ENCODE measurements at places on chromosomes 6 and 20. TPM values are rescaled to one million over a fixed set of nuclear protein-coding genes. Genes with fewer than 3 reads are reported as not detected.

GRCh38 chr20:3652676-3653596, 10.3 kb downstream of the GFRA4 start:
- DNase-seq = peak; percentile 64

- DNase-seq = peak; percentile 95
Measured at GRCh38 chr20:23152308-23152892, 66.3 kb upstream of the CD93 start.

Gene UBE2J1
- total RNA-seq = 43.8 TPM

DNA sequence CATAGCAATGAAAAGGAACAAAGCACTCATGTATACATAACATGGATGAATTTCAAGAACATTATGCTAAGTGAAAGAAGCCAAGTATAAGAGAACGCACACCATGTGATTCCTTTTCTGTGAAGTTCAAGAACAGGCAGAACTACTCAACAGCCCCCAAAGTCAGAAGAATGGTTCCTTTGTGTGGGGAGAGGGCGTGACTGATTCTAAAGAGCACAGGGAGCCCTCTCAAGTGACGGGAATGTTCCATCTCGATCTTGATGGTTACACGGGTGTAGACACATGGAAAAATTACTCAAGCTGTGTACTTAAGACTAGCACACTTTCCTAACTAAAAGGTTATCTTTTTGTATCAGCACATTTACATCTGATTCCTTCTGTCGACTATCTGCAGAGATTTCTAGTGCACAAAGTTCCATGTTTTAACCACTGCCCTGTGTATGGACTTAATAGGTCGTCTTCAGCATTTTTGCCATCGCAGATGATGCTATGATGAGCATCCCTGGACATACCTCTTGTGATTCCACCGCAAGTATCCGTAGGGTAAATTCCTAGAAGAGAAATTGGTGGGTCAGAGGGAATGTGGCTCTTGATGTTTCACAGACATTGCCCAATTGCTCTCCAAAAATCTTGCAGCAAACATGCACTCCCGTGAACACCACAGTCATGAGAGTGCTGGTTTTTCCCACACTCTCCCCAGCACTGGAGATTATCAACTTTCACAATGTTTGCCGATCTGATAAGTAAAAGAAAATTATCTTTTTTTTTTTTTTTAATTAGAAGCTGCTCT, 279.3 kb downstream of the BMP7 start:
- no peak for DNase-seq

Gene PTK7
- total RNA-seq = 10.3 TPM

Gene VSTM2L
- total RNA-seq = 6.9 TPM

GRCh38 chr20:48597521-48598302, 230.1 kb downstream of the PREX1 start:
- DNase-seq = peak; percentile 78

DNA sequence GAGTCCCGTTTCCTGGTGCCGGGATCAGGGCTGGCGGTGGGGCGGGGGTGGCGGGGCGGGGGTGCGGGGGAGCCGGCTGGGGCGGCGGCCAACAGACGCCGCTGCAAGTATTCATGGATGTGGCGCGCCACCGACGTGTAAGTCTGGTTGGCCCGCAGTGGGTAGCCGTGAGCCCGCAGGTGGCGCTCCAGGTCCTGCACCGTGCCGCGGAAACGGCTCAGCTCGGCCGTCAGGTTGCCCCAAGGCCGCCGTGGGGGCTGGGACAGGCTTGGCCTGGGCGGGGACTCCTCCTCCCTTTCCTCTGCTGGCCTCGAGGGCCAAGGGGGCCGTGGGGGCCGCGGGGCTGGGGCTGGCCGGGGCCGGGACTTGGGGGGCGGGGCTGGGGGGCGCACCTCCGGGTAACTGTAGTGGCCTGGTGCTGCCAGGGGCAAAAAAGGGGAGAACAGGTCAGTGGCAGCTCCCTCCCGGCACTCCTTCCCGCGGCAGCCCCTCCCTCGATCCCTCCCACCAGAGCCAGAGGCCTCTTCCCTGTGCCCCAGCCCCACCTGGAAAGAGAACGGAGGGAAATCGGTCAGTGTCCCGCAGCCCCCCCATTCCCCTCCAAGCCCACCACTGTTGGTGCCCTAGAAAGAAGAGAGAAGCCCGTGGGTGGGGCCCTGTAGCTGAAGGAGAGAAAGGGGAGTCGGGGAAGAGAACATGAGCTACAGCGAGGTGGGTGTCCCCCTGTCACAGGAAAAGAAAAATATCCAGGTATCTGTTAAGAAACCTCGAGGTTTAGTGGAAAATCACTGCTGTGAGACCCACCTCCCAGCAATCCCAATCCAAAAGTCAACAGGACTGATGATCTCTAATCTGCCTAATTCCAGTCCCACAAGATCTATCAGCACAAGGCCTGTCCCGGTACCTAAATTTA, 21.3 kb downstream of the TNXB start:
- peak; percentile 96 for DNase-seq

DNA sequence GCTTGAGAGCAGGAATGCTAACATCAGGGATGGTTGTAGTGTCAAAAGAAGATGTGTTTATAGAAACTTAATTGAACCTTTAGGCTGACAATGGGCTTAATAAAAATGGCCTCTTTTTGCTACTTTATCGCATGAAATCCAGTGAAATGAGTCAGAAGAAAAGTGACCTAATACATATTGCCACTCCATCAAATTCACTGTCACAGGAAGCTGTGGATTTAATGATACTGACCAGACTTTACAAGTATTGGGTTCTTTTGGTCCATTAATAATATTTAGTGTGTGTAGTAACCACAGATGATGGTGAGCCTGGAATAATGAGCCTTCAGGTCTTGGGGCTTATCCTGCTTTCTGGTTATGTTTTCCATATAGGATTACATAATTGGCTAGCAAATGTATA, 231.8 kb upstream of the GMDS start:
- DNase-seq = no peak

DNA sequence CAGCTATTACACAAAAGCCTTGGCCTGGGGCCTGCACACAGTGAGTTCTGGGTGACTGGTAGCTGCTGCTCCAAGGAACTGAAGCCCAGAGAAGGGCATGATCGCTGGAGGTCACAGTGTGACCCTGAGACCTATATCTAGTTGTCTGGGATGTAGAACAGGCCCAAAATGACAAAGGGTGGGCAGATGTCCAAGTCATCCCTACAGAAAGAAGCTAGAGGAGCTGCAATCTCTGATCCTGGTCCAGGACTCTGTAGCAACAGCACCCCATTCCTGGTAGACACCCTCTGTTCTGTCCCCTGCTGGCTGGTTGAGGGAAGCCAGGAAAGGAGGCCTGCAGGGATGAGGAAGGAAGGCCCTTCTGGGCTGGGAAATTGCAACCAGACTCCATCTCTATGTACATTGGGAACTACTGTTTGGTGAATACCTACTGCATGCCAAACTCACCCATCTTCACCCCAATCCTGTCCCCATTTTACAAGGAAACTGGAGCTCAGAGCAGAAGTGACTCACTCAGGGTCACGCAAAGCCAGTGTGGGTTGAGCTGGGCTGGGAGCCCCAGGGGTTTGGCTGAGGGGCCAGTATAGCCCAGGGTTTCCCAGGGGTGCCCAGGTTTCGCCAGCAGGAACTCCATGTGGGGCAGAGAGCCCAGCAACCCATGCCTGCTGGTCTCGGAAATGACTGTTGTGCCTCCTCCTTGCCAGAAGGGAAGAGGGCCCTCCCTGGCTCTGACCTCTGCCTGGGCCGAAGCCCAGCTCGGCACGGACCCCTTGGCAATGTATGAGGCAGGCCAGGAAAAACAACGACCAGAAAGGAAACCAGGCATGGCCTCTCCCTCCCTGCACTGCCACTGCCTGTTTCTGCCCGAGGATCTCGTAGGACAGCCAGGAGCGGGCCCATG, 44.9 kb upstream of the TLDC2 start:
- DNase-seq = peak; percentile 91

Gene TMEM217
- 2.0 TPM for total RNA-seq

GRCh38 chr6:113649276-113649675, 207.9 kb upstream of the MARCKS start:
- DNase-seq = no peak

DNA sequence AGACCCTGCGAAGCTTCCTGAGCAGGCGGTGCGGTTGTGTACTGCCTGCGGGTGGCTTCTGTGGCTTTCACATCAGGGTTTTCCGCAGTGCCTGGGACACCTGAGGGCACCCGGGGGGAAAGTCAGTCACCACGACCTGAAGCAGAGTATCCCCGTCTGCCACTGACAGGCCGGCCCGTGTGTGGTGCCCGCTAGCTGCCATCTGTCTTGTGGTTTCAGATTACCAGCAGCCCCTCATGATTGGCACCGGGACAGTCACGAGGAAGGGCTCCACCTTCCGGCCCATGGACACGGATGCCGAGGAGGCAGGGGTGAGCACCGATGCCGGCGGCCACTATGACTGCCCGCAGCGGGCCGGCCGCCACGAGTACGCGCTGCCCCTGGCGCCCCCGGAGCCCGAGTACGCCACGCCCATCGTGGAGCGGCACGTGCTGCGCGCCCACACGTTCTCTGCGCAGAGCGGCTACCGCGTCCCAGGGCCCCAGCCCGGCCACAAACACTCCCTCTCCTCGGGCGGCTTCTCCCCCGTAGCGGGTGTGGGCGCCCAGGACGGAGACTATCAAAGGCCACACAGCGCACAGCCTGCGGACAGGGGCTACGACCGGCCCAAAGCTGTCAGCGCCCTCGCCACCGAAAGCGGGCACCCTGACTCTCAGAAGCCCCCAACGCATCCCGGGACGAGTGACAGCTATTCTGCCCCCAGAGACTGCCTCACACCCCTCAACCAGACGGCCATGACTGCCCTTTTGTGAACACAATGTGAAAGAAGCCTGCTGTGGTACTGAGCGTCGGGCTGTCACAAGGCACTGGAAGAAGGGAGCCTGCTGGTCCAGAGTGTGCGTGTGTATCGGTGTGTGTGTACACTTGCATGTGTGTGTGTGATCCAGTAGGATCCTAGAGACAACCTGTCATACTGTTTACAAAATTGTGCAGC, 54.4 kb downstream of the GOPC start:
- DNase-seq = peak; percentile 84

Gene PSMB9
- 23.9 TPM for total RNA-seq

DNA sequence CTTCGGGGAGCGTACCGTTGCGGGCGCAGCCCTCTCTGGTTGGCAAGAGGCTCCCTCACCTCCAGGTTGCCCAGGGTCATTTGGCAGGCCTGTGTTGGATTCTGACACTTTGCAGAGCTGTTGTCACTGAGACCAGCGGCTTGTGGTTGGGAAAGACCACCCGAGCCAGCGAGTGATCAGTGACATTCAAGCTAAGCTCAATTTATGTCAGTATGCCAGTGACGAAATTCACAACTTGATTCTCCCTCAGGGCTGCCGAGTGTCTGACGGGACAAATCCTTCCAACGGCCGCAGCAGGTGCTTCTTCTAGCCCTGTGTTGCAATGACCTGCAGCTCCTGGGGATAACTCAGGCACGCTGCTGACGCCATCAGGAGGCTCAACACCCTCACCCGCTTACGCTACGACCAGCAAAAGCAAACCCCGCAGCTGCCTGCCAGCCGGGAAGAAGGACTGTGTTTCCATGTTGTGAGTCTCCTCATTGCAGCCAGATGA, 16.9 kb upstream of the SLC22A2 start:
- no peak for DNase-seq

- no peak for DNase-seq
Measured at GRCh38 chr6:3918469-3918868, 69.3 kb downstream of the FAM50B start.

- no peak for DNase-seq
Measured at GRCh38 chr6:95587989-95588388, 10.7 kb downstream of the MANEA start.

Gene TCP11
- not detected for total RNA-seq

DNA sequence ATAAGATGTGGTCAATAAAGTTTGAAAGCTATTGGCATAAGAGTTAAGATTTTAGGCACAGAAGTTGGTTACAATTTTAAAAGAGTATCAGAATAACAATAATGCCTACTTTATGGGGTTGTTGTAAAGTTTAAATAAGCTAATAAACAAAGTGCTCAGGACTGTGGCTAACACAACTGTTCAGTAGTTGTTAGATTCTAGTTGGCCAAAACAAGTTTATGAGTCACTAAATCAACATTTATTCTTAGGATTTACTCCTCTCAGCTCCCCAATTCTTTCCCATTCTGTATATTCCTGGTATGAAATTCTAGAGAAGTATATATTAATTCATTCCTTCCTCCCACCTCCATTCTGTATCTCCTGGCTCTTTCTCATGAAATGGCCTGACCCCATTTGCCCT, 14.5 kb downstream of the RMND1 start:
- no peak for DNase-seq

DNA sequence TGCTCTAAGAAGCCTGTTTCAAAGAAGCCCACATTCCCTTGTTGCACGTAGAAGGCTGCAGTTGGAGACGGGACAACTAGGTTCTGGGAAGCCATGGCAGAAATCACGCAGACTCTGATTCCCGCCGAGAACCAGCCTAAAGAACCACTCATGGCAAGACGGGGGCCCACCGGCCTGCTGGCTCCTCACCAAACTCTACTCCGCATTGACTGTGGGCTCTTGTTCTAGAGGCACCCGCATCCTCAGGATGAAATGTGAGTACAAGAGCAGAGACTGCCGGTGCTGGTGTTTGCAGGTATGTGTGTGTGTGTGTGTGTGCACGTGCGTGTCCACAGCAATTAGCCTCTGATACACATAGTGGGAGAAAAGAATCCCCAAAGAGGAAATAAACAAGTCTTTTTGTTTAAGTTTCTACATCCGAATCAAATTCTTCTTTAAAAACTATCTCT, 42.3 kb upstream of the NR2E1 start:
- DNase-seq = no peak

- DNase-seq = no peak
Measured at GRCh38 chr6:82906489-82906888, 159.2 kb downstream of the UBE3D start.

- DNase-seq = no peak
Measured at GRCh38 chr6:146253691-146254090, 224.8 kb downstream of the GRM1 start.

Gene MEP1A
- not detected for total RNA-seq

DNA sequence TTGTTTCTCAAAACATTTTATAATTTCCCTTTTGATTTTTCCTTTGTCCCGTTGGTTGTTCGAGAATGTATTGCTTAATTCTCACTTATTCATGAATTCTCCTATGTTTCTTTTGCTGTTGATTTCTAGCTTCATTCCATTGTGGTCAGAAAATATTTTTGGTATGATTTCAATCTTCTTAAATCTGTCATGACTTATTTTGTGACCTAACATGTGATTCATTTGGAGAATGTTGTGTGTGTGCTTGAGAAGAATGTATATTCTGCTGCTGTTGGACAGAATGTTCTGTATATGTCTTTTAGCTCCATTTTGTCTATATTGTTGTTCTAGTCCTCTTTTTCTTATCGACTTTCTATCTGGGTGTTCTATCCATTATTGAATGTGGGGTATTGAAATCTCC, 286.2 kb upstream of the RNF217 start:
- no peak for DNase-seq

Gene SYNDIG1
- total RNA-seq = 11.3 TPM

DNA sequence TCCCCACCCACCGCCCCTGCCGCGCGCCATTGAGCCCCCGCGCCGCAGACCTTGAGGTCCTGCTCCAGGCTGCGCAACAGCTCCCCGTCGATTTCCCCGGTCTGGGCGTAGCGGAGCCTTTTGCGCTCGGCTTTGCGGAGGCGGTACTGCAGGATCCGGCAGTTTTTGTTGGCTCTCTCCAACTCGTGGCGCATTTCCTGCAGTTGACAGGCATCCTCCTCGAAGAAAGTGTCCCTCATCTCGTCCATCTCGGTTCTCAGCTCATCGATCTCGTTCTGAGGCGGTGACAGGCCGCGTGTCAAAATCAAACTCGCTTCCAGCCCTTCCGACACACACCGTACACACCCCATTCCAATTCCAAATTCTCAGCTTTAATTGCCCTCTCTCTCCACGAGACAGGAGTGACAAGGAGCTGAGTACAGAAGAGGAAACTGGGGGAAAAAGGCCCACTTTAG, 4.3 kb downstream of the MTCL3 start:
- DNase-seq = peak; percentile 78
